ENCODE measurements at places on chromosomes 6 and 20.

DNA sequence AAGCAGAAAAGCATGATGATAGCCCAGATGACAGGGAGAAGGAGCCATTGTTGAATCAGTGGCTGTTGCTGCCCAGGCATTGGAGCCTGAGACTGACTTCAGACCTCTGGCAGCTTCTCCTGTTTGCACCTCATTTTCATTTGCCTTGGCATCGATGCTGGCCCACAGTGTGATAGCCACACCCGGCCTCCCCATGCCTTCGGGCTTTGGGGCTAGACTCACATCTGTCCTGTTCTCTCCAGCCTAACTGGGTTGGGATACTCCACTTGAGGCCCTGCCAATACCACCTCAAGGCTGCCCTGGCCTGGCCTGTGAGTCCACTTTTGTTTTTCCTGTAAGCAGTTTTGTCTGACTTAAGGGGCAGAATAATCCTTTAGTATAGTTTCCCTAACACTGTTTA lies 140.4 kb downstream of the UST start:
- no peak for DNase-seq

GRCh38 chr6:138800377-138801150 lies 4.7 kb downstream of the ECT2L start:
- no peak for DNase-seq

DNA sequence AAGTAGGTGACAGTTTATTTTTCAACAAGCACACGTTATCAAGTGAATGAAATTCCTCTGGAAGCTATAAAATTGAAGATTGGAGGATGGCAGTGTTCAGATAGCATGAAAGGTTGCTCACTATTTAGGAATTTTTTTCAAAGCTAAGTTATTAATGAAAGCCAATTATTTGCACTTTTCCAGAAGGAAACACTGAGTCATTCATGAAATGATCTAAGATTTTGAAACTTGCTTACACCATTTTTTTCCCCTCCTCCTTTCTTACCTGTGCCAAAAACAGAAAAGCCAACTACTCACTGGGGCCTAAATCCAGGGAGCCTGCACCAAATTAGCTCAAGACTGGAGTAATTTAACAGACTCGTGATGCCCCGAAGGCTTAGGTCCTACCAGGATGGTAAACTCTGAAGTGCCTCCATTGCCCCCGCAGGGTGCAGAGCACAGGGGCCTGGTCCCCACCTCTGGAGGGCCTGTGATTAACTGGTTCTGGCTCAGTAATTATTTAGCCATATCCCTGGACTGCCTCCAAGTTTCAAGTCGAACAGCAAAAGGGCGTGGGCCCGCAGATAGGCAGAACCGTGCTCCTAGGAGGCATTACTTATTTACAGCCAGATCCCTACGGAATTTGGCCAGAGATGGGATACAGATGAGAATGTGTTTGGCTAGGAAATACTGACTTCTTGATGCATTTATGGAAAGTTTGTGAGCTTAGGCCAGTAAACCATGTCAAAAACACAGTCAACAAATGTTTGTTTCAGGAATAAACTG lies 28.0 kb upstream of the ZNF217 start:
- no peak for DNase-seq

DNA sequence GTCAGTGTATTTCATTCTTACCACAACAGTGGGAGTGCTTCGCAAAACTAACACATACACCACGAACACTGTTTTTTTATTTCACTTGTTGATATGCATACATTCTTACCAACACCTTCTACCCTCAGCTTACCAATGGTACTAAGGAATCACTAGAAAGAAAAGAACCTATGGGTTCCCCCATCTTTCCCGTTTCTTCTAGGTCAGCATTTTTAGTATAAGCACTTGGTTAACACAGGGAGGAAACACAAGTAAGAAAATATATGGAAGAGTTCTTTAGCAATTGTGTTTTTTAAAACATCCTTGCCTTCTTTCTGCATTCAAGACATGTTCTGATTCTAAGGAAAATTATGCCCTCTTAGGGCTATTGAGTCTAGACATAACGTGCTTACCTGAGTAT lies 39.9 kb upstream of the EYA4 start:
- DNase-seq = no peak

- DNase-seq = no peak
Observed at GRCh38 chr6:88145298-88145963, 20.7 kb downstream of the CNR1 start.

DNA sequence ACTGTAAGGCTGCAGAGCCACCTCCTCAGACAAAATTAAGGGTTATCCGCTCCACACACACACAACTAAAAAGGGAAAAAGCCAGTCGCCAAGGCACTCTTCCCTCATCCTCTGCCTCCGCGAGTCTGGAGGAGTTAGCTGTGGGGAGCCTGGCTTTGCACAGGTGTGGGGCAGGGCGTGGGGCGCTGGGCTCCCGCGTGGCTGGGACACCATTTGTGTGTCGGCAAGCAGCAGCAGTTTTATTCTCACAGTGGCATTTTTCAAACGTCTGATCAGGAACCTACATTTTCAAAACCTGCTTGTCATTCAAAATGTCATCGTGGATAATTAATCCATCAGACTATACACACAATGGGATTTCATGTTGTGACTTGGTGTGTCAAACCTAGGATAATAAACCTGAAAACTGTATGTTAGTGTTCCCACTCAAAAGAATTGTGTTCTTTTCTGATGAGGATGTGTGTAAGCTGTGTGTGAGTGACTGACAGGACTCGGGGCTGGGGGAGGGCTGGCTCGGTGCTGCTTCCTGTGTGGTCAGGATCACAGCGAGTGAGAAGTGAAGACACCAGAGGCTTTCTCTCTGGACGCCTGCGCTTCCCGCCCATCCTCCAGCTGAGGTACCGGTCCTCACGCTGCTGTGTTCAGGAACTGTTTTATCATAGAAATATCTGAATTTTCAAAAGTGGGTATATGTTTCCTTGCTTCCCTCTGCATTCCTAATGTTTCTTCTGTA lies 83.1 kb downstream of the IRF4 start:
- DNase-seq = peak; percentile 51

GRCh38 chr20:19737025-19737424 lies 21.0 kb upstream of the RIN2 start:
- DNase-seq = no peak

DNA sequence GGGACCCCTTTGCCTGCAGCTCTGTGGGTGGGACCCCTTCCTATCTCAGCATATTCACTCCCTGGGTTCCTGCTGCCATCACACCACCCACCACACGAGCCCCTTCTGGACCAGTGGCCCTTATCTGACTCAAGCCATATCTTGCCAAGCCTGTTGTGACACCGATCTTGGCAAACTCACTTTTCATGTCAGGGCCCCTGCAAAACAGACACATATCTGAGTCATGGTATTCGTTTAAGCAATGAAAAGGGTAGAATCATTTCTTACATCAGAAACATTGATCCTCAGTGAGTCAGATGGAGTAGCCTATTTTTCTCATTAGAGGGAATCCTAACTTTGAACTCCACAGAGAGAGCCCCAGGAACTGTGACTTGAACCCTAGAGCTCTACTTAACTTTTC lies 10.6 kb downstream of the RAET1E start:
- no peak for DNase-seq

DNA sequence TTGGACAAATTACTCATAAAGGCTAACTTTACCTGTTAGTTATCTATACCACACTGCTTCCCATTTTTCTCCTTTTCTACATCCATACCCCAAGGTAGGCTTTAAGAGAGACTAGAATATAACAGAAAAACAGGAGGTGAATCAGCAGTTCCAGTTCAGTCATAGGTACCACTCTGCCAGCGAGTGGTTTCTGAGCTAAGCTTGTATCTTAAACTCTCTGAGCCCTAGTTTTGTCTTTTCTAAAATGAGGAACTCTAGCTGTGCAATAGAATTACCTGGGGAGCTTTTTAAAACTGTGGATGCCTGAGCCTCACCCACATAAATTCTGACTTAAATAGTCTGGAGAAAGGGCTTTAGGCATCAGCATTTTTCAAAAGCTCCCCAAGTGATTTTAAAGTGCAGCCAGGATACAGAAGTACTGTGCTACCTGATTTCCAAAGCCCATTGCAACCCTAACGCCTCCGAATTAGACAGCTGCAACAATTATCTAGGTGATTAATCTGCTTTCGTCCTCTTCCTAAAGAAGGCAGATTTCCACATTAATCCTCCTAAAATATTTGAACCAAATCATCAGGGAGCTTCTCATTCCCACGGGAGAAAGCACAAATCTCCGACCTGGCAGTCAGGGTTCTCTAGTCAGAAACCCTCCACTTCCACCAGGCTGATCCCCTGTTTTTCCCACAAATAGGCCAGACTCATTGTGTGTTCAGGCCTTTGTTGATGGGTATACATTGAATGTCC lies 37.4 kb upstream of the RPL7L1 start:
- no peak for DNase-seq

DNA sequence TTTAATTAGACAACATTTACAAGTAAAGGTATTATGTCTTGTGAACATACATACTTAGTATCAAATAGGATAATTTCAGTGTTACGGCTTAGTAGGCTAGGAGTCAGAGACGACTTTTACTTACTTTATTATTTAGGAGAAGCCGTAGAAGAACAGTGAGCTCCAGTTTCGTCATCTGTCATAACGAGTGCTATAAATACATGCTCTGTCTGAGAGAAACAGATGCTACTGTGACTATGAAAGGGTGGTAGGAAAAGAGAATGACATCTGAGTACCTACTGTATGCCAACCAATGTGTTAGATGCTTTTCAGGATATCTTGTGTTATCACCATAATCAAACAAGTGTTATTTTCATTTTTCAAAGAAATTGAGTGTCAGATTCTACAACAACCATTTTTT lies 119.0 kb downstream of the EYA4 start:
- no peak for DNase-seq

GRCh38 chr20:694496-694895 lies 18.9 kb upstream of the SCRT2 start:
- DNase-seq = no peak

GRCh38 chr20:43300901-43301300 lies 111.2 kb upstream of the PTPRT start:
- no peak for DNase-seq

DNA sequence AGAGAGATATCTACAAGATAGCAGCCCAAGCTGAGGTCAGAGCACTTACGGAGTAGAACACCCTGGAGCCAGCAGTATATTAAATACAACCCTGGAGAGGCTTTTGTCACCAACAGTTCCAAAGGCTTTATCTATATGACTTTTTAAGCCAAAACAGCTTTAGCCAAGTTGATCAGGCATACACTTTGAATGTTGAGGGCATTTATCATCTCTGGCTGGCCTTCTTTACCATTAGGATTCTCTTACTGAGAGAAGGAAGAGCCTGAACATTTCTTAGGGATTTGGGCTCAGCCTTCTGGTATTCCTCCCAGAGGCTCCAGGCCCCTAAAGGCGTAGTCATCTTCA lies 161.3 kb upstream of the RIMS1 start:
- DNase-seq = no peak

- no peak for DNase-seq
Observed at GRCh38 chr20:16945619-16946018, 197.5 kb downstream of the OTOR start.

DNA sequence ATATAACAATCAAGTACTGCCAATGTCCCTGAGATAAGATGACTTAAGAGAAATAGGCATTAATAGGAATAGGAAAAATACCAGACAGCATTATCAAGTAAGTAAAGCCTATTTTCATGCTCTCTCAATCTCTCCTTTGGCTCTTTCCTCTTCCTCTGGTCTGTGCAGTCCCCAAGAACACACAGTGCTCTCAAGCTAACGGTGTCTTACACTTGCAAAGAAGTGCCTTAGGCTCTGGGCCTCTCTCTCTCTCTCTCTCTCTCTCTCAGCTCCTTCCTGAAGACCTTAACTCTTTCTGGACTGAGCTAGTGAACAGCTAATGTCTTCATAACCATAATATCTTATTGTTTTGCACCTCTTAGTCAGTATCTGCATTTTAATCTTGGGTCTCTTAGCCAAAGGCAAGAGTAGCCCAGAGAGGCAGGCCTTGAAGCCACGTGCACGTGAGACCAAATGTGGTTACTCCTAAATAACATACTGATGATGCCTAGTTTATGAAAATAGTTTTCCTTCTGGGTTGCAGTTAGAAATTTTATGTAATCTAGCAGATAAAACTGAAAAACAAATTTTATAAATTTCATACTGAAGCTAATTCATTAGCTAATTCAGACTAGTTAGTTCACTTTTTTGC lies 70.8 kb downstream of the TPD52L1 start:
- no peak for DNase-seq

DNA sequence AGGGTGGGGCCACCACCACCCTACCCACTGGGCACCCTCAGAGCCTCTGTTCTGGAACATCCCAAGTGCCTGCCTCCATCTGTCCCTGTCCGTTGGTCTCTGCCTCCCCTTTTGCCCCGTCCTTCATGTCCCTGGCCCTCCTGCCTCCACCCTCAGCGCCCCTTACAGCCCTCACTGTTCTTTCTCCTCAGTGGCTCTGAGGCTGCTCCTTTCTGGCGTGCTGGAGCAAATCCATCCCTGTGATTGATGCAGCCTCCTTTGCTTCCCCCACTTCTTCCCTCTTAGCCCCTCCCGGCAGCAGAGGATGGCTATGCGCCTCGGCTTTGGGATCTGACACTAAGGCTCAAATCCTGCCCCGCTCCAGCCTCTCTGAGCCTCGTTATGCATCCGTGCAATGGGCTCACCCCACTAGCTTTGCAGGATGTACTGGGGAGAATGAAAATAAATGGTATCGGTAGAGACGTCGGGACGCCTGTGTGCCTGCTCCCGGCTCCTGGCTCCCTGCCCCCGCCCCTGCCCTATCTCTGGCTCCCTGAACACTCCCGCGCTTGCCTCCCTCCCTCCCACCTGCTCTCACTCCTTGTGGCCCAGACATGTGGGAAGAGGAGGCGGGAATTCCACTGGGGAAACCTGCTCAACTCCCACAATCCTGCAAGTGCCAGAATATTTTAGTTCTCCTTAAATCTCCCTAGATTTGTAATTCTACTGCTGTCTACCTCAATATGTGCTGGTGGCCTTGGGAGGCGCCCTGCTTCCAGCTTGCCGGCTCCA lies 13.1 kb downstream of the VSTM2L start:
- no peak for DNase-seq

GRCh38 chr6:27873021-27873940 lies 38.9 kb downstream of the OR2B2 start:
- DNase-seq = no peak

- no peak for DNase-seq
Observed at GRCh38 chr20:11952639-11953038, 34.9 kb downstream of the BTBD3 start.

- DNase-seq = no peak
Observed at GRCh38 chr6:14146506-14147096, 29.0 kb downstream of the CD83 start.

GRCh38 chr6:109008054-109008453 lies 86.6 kb downstream of the SESN1 start:
- DNase-seq = no peak

DNA sequence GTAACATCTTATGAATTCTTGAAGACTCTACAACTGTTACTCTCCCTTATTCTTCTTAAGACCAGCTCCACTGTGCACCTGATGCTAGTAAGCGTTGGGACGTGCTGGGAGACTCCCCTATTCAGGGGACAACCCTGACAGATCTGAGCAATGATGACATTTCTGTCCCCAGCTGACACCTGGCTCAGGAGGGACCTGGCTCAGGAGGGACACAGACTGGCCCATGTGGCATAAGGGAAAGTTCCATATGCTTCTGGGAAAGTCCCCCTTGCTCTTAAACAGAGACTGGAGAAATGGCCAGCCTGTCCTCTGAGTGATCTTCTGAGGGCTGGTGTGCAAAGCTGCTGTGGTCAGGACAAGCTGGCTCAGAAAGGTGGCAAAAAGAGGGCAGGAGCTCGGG lies 10.0 kb upstream of the CD93 start:
- no peak for DNase-seq
